Mammary epithelial cell (primary cell): ENCODE measurements at places on chromosomes 5 and 9.

DNA sequence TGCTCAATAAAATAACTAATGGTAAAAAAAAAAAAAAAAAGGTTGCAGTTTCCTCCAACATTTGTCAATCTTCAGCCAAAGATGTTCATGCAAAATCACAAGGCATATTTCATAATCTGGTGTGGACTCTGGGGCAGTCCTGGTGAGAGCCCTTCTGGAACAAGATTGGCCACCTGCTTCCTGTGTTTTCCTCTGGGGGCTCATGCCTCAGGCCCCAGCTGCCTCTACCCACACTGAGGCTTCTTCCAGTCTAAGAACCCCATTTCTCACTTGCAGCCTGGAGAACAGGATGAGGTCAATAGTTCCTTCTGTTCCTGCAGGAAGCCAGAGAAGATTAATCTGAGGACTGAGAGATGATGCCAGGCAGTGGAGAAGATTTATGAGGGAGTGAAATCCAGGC, 492.6 kb upstream of the BRINP1 start:
- DNase-seq: no peak

DNA sequence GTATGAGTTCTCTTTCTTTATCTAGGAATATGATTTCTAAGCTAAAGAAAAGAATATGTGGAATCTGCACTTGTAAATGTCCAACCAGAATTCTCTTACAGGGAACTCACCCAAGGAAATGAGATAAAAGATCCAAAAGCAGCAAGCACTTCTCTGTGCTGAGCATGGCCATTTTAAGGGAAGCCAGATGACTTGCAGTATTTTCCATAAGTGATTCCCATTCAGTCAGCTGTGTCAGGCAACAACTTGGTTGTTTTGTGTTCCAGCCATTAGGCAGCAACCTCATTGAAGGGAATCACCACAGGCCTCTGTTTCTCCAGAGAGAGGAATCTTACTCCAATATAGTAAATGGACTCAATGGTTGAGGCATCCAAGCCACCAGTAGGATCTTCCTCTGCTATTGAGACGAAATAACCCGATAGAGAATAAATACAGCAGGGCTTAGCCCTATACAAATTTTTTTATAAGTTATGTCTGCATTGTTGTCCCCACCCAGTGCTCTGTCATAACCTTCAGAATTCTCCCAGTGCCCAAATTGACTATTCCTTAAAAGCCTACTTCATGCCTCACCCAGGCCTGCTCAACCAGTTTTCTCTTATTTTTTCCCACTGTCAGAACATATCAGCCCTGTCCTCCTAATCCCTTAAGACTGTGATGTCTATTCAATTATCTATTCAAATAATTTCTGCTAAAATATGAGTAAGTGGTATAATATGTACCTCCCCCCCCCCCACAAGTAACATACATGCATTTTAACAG, 236.6 kb downstream of the PJA2 start:
- no peak for DNase-seq

DNA sequence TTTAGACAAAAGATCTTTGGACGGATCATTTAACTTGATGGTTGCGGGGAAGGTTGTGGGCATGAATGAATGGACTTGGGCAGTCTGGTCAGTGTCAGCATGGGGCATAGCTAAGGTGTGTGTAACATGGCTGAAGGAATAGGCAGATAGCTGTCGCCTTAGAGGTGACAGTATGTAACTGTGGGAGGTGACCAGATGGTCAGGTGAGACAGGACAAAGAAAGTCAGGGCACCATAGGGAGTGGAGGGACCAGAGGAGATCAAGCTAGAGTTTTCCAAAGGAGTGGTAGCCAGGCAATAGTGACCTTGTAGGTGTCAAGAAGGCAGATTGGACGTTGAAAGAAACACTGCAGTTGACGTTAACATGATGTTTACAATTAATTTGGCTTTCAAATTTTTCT, 43.1 kb downstream of the MARCHF6 start:
- no peak for DNase-seq

DNA sequence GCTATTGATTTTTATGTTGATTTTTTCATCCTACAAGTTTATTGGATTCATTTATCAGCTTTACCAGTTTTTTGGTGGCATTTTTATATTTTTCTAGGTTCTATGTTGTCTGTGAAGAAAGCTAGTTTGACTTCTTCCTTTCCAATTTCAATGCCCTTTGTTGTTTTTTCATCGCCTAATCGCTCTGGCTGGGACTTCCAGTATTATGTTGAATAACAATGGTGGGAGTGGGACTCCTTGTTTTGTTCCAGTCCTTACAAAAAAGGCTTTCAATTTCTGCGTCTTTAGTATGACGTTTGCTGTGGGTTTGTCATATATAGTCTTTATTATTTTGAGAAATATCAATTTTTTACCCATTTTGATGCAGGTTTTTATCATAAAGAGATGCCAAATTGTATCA, 175.6 kb upstream of the CCNH start:
- no peak for DNase-seq

- no peak for DNase-seq
Measured at GRCh38 chr5:94702729-94703128, 84.3 kb downstream of the SLF1 start.

DNA sequence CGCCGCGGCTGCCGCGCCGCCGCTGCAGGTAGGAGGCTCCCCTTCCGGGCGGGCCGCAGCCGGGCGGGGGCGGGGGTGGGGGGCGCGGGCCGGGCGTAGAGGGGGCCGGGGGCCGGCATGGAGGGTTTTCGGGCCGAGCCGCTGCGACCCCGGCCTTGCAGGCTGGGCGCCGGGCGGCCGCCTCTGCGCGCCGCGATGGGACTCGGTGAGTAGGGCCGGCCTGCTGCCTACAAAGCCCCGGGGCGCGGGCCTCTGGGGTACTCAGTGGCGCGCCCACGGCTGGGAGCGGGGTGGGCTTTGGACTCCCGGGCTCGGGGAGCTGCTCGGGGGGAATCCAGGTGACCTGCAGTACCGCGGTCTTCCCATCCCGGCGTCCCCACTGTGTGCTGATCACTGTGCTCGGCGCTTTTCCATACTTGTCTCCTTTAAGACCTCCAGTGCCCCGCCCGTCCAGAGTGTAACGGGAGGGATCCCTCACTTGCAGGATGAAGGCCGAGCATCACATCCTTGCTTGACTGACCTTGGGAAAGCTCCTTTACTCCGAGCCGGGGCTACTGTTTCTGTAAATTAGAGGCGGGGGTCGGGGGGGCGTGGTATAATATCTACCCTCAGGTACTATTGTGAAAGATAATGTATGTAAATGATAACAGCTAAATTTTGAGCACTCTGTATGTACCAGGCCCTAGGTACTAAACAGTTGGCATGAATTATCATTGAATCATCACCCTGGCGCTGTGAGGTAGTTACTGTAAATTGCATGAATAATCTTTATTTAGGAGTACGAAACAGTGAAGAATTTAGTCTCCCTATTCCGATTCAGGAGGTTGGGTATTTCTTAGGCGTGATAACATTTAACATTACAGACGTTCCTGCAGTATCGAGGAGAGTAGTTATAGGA, 672 bp downstream of the MSANTD3 start:
- DNase-seq: peak; percentile 75

GRCh38 chr9:70549926-70550325, 135.5 kb upstream of the KLF9 start:
- DNase-seq: no peak
